K562 (cell line): ENCODE measurements at places on chromosomes 5 and 9.

DNA sequence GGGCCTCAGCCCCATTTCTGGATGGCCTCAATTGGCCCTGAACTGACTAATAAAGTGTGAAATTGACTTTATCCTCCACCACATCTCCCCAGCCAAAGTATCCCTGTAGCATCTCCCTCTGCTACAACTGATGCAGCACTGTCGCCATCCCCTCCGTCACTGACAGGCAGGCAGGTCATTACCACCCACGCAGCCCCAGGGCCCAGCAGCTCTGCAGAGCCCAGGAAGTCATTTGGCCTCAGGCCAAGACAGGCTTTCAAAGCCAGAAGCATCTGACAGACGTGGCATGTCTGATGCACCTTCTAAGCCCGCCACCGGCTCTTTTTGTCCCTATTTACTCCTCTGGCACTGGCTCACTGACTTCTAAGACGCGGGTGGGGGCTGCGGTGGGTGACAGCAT lies 65.3 kb downstream of the ARHGEF37 start:
- peak; percentile 49 for DNase-seq

DNA sequence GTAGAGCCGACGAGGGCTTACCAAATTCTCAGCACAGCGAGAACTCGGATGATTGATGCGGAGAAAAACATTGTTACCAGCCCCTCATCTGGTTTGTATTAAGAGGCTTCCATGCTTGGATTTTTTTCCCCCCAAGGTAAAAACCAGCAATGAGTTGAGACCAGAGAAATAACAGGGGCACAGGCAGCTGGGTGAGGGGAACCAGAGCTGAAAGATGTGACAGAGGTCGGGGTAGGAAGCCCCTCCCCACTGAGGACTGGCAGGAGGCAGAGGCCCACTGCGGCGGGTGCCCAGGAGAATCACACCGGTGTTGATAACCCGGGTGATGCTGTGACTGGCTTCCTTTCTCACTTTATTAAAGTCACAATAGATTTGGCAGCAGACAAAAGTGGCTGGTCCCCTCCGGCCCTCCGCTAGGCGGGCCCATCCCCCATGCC lies 116.5 kb upstream of the PHYKPL start:
- DNase-seq: no peak

DNA sequence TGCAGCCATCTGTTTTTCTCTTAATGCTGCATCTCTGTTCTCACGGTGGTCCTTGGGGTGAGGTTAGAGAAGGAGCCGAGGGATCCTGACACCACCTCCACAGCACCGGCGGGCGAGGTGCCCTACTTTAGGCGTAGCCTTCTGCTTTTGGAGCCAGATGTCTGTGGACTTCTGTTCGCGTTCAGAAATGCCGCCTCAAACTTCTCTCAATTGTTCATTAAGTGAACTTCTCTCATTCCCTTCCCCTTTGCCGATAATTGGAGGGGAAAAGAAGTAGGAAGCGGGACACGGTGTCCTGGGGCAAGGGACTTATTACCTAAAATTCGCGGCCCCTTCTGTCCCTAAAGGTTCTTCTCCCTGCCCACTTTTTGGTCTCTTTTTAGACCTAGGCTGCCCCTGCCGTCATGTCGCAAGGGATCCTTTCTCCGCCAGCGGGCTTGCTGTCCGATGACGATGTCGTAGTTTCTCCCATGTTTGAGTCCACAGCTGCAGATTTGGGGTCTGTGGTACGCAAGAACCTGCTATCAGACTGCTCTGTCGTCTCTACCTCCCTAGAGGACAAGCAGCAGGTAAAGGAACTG lies 455 bp downstream of the KIF20A start:
- DNase-seq: peak; percentile 34

- DNase-seq: no peak
Observed at GRCh38 chr9:72473474-72474261, 47.7 kb upstream of the TMC1 start.

- DNase-seq: no peak
Observed at GRCh38 chr5:167485061-167485774, 806.2 kb upstream of the WWC1 start.

DNA sequence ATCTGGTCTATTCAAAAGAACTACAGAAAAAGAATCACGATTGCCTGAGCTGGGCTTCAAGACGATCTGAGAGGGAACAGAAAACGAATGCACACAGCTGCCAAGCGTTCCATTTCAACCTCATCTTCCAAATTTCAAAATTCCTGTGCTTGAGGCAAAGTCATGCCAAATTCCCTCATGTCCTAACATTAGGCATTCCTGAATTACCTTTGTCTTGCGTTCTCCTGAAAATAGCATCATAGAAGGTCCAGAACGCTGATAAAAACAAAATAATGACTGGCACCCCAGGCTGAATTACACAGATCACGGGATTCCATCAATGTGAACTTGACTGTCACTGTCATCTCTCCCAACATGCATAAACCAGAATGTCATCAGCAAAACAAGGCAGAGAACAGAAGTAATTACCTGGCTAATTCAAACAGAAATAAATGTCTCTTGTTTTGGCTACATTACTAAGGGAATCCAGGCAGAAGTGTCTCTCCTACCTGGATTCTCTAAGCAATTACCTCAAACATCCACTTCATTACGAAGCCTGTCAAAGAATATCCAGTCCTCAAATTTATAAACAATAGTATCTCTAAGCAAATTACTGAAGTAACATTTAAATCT lies 12.0 kb upstream of the CDH6 start:
- no peak for DNase-seq

DNA sequence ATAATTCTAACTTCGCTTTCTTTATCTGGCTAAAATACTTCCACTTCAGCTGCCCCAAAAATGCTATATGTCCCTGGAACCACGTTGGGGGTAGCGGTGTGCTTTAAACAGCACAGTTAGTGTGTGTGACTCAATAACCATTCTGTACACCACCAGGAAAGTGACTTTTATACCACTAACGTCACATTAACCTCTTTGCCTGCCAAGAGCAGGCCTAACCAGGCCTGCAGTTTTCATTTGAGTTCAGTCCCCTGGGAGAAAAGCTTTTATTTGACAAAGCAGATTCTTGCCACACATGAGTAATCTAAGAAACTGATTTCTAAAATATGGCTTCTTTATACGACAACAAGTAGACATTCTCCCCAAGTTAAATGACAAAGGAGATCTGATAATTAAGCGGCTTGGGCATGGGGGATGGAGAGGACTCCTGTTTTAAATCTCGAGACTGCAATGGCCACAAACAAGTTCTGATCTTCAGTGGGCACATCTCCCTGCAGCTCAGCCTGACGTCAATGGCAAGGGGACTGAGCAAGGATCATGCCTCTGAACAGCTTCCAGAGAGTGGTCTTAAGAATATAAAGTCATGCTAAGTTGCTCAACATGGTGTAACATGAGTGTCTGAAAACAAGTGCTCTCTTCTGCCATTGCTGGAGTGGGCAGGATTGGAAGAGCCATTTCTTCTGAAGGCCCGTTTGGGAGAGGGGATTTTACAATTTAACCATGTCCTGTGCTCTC lies 91.8 kb downstream of the GLIS3 start:
- DNase-seq: no peak

DNA sequence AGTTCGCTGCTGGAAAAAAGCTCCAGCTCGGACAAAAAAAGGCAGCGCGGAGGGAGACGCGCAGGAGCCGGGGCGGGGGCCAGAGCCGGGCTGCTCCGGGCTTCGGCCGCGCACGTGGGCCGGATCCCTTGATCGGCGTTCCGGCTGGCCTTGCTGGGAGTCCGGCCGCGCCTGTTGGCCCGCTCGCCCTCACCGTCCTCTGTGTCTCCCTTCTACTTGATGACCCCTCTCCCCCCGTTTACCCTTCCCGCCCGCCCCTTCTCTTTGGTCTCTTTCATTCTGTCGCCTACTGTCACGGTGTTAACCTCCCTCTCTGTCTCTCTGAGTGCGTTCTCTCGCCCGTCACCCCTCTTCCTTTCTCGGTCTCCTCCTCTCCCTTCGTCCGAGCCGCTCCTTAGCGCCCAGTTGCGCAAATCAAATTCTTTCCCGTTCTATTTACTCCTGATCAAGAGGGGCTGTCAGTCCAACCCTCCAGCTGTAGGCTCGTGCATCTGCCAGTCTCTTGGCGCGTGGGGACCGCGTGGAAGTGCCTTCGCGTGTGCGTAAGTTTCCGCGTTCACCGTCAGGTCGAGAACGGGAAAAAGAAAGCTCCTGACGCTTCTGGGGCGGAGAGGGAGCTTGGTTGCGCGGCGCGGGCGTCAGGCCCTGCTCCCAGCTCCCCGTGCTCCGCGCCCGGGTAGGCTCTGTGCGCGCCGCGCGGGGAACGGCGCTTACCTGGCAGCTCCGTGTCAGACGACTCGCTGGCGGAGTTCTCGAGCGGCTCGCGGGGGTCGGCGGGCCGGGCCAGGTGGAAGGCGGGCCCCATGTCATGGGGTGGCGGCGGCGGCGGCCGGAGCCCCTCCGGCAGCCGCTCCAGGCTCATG lies 798 bp downstream of the PITX1 start:
- DNase-seq: peak; percentile 68

DNA sequence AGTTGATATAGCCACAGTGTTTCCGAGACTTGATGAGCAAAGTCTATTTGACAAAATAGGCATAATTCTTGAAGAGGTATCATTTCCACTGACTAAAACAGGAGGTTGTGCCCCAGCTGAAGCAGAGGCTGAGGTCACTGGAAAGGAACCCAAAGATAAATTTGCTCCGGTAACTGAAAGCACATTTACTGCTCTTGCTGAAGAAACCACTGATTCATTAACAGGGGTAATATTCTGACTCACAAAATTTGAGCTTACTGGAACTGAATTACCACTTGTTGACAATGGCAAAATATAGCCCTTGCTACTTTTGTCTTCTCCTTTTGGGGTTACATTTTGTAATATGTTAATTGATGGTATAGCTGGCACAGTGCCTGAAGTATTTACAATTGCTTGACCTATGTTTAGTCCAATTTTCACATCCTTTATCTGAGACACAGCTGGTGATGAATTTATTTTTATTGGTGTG lies 30.2 kb downstream of the MLANA start:
- no peak for DNase-seq

- DNase-seq: no peak
Observed at GRCh38 chr5:6446626-6447309, 1.9 kb upstream of the UBE2QL1 start.

DNA sequence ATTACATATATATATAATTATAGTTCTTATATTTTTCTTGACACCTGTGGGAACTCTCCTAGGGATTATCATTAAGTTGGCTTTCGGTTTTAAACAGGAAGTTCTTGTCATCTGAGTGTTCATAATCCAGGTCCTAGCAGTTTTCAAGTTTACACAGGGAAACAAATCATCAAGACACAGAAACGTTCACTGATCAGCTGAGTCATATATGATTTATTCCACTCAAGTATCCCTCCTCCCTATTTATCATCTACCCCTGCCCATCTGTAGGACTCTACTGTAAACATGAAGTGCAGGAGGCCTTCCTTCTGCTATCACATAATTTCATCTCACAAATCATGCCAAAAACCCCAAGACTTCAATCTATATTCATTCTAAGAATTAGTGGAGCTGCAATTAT lies 6.3 kb downstream of the SLC25A51 start:
- peak; percentile 20 for DNase-seq

- no peak for DNase-seq
Observed at GRCh38 chr5:128764601-128765310, 200.5 kb upstream of the SLC27A6 start.

DNA sequence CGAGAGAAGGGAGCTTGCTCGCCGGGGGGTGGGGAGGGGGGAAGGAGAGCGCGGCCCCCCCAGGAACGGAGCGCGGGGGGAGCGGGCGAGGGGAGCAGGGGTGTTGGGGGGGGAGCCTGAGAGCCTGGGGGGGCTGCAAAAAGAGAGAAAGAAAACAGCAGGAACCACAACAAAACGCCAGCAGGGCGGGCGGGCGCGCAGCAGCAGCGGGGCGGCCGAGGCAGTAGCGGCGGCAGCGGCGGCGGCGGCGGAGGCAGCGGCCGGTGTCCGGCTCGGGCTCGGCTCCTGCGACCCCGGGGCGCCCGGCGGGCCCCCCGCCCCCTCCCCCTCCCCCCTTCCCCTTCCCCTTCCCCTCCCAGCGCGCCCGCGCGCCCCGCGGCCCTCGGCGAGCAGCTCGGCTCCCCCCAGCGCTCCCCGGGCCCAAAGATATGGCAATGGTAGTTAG lies 1.6 kb downstream of the NR2F1 start:
- DNase-seq: no peak

- no peak for DNase-seq
Observed at GRCh38 chr9:103522409-103522808, 527.3 kb downstream of the CYLC2 start.
